ENCODE measurements at places on chromosomes 5 and 9.

GRCh38 chr5:72656756-72657513 lies 149.7 kb upstream of the ZNF366 start:
- no peak for DNase-seq

- DNase-seq, result no peak
Observed at GRCh38 chr5:12277504-12278192, 373.4 kb upstream of the CTNND2 start.

DNA sequence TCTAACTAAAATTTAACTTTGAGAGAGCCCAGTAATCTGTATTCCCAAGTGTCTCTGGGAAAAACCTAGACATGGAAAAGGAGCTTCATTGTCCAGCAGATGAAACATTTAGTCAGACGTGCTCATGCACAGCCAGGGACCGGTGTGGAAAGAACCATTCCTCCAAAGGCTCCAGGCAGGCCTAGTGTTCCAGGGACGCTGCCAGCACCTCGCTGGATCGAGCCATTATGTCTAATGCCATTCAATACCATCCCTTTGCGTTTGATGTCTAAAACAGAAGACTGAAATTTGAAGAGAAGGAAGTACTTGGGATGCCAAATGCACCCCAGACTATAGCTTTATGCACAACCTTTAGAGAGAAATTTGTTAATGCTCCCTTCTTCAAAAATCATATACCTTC lies 1.4 kb upstream of the CHSY3 start:
- DNase-seq, result no peak

DNA sequence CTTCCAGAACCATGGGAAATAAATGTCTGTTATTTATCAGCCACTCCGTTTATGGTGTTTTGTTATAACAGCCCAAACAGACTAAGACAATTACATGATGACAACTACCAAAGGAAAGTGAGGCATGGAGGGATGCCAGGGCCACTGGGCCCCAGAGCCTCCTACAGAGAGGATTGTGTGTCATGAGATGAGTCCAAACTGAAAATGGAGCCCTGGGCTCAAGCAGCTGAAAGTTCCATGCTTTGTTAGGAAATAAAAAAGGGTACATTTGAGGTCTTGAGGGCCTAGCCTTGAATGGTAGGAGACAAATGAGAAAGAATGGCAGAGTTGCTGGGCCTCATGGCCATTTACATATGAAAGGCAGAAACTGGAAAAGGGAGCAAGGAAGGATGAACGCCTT lies 586.5 kb downstream of the CETN3 start:
- DNase-seq, result no peak

DNA sequence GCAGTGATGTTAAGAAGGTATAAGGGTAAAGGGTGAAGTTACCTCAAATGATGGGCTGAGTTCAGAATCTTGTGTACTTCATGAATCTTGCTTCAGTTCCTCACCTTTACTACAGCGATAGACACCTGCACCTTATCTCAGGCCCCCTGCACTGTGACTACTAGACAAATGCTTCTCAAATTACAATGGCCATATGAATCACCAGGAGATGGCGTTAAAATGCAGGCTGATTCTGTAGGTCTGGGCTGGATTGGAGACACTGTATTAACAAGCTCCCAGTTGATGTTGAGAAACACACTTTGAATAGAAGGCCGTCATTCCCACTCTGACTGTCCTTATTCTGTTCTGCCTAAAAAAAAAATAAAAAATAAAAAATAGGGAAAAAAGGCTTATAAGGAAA lies 29.8 kb downstream of the TARS1 start:
- DNase-seq, result no peak

DNA sequence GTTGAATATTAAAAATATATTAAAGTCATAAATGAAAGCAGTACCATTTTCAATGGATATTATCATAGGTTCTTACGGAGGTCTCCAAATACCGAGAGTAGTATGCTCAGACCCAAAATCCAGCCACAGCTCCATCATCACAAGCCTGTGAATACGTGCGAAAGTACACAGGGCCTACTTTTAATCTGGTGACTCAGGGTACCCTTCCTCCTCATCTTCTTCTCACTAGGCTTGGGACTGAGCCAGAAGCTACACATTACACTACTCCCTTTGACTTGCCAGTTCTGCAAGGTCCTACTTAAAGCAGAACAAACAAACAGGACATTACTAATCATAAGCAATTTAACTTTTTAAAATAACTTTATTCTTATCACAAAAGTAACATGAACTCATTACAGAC lies 7.6 kb upstream of the RIC1 start:
- DNase-seq, result no peak

DNA sequence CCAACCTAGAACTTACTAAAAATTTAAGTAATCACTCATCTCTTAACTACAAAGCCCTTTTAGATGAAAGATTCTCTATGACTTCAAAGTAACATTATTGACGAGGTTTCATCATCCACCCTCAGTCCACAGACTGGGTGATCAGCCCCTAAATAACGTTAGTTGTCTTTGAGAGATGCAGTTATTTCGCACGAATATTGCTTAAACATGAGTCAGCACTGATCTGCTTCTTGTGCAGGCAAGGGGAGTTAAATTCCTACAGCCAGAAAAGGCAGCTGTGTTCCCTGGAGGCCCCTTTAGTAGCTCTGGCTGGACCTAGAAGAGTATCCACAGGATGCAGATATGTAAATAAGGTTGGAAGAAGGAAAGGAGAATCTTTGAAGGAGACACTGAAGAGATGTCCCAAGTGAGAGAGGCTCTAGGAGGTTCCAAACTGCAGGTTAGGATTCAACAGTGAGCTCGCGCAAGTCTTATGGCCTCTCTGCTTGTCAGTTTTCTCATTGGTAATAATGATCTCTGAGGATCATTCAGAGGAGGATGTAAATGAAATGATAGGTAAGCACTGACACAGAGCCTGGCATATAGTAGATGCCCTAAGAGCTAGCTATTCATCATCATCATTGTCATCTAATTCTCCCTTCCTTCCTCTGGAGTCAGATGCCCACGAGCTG lies 122.2 kb upstream of the MAN2A1 start:
- DNase-seq, result no peak

DNA sequence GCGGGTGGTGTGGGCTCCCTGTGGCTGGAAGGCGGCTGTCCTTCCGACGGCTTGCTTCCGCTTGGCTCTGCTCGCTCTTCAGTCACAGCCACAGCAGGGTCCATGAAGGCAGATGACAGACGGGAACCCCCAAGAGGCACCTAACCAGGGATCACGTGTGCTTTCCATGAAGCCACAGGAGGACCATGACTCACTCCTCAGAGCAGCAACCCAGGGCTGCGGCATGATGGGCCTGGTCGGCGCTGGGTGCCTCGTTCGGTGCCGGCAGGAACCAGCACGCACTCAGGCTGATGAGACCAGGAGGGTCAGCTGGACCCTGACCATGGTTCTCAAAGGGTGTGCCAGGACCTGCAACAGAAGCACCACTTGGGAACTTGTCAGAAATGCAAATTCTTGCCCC lies 32.8 kb upstream of the MED10 start:
- no peak for DNase-seq

DNA sequence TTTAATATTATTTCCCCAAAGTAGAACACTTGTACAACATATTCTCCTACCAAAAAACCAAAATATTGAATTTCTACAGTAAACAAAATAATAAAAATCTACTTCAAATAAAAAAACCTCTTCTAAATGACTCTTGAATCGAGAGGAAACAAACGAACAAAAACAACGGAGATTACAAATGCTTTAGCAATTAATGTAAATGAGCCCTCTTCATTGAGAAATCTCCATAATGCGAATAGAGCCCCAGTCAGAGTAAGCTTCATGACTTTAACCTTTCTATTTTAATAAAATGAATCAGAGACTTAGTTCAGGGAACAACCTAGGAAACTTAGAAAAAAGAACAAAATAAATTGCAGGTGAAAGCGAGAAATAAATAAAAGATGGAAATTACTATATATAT lies 129.3 kb upstream of the SEMA6A start:
- peak; percentile 43 for DNase-seq

DNA sequence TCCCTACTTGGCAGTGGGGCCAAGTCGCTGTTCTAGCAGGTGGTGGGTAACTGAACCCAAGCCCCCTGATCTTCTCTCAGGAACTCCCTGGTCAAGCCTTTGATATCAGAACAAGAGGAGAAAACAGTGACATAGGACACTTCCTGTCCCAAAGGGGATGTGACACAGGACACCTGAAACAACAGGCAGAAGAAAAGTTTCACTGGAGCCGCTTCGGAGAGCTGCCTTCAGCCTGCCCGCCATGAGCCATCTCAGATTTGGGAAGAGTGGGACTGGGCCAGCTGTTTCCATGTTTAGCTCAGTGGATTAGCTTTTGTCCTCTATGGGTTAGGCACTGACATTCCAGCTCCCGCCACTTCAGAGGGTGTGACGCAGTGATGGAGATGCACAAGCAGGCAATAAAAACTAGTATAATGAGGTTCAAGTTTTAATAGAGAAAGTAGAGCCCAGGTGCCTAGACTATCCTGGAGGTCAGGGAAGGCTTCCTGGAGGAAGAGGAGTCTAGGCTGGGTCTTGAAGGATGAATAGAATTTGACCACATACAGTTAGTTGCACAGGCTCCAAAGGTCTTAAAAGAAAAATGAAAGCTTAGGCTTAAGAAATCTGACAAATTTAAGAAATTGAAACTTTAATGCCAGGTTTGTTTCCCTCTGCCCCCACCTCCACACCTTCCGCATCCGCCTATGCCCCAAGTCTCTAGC lies 104.1 kb upstream of the SPRY4 start:
- no peak for DNase-seq

- no peak for DNase-seq
Observed at GRCh38 chr9:113578882-113579282, 115.4 kb downstream of the RGS3 start.

- DNase-seq, result no peak
Observed at GRCh38 chr5:83639911-83640310, 80.7 kb downstream of the HAPLN1 start.

- DNase-seq, result no peak
Observed at GRCh38 chr5:146751781-146752401, 126.7 kb downstream of the PPP2R2B start.

GRCh38 chr5:13941468-13941867 lies 3.0 kb downstream of the DNAH5 start:
- DNase-seq, result no peak

- DNase-seq, result no peak
Observed at GRCh38 chr5:35804841-35805240, 51.9 kb upstream of the IL7R start.

- no peak for DNase-seq
Observed at GRCh38 chr5:24245821-24246220, 399.0 kb downstream of the CDH10 start.

DNA sequence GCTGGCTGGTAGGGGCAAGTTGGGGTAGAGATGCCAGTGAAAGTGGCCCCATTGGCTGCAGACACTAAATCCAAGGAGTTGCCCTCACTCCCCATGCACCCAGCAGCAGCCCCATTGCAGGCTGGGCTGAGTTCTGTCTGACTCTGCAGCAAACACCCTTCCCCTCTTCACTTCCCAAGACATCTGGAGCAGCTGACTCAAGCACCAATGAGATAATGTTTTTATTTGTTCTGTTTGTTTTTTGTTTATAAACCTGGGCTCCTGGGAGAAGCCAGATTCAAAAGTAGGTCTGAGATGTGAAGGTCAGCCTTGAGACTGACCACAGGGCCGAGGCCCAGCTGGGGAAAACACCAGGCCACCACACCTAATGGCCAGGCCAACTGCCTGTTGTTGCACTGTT lies 545.9 kb upstream of the KLF4 start:
- DNase-seq, result no peak

GRCh38 chr5:150642567-150642927 lies 2.1 kb downstream of the SYNPO start:
- DNase-seq, result no peak

- DNase-seq, result no peak
Observed at GRCh38 chr5:102788788-102789187, 33.7 kb downstream of the PAM start.

DNA sequence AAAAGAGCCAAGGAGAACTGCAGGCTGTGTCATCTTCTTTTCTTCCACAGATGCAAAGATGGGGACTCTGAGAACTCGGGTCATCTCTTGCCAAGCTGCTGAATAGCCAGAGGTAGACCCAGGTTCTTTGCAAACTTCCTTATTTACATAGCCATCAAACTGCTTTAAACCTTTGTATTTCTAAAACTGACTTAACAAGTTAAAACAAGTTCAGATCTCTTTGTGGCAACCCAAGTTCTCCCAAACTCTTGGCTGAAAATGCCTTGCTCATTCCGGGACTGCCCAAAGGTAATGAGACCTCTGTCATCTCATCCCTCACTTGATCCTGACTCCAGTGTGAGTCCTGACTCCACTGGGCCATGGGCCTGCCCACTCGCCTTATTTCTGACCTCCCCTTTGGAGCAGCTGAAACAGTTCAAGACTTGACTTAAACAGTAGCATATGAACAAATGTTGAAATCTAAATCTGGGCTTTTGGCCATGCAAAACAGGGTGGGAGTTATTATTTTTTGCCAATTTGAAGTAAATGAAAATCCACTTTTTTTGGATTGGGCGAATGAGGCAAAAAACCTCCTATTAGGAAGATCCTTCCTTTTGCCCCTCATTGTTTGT lies 50.6 kb downstream of the FBXL7 start:
- DNase-seq, result peak; percentile 48

DNA sequence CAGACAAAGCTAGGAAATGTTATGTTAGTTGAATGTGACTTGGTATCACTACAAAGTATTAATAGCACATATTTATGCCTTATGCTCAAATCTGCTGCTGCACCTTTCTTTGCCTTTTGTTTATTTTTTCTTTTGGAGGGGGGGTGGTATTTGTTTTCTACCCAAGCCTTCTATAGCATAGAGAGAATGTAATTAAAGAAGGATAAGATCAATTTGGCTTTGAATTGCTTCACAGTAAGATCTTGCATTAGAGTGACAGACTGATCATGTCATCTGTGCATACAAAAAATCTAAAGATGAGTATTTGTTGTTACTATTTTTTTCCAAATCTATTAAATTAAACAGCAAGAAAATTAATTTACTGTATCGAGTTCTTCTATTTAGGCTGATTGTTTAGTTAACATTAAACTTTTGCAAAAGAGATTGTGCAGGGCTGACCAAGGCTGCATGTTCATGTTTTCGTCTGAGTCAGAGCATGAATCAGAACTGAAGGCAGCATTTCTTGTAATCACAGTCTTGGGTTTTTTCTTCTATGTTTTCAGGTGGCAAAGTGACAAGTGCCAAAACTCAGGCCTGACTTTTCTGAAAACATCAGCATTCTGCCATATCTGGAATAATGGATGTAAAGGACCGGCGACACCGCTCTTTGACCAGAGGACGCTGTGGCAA lies 1007.1 kb upstream of the WWC1 start:
- DNase-seq, result no peak

GRCh38 chr5:64814073-64814472 lies 45.3 kb downstream of the CWC27 start:
- no peak for DNase-seq

GRCh38 chr5:98772415-98773213 lies 849 bp upstream of the RGMB start:
- peak; percentile 93 for DNase-seq

DNA sequence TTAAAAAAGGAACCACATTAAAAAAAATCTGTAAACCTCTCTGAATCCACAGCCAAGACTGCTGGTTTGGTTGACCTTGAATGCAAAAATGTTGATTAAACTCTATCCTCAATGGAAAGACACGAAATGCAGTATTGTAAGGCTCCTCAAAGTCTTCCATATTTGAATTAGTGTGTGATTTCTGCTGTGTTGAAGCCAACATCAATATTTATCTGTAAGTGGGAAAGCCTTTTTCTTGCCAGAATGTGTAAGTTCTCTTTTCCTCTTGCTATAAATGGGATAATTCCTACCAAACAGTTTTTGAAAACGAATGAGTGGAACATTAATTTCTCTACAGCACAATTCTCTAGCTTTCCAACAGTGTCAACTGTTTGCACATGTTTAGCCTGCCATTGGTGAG lies 422.1 kb upstream of the TNC start:
- no peak for DNase-seq

- DNase-seq, result no peak
Observed at GRCh38 chr5:103571730-103572129, 9.1 kb upstream of the NUDT12 start.

All from GM23338 (cell line).